ENCODE measurements at places on chromosomes 7 and 10. TPM values are rescaled to one million over a fixed set of nuclear protein-coding genes. Genes with fewer than 3 reads are reported as not detected.

GRCh38 chr7:22730921-22731654, 4.1 kb downstream of the IL6 start:
- H3K27me3 ChIP-seq, result peaks cover 10% of the 10 kb centered on the region
- no peak for DNase-seq
- H3K36me3 ChIP-seq, result no peaks in the 10 kb centered on the region
- no peak overlapping the region for H3K27ac ChIP-seq
- H3K4me3 ChIP-seq, result no peak overlapping the region

DNA sequence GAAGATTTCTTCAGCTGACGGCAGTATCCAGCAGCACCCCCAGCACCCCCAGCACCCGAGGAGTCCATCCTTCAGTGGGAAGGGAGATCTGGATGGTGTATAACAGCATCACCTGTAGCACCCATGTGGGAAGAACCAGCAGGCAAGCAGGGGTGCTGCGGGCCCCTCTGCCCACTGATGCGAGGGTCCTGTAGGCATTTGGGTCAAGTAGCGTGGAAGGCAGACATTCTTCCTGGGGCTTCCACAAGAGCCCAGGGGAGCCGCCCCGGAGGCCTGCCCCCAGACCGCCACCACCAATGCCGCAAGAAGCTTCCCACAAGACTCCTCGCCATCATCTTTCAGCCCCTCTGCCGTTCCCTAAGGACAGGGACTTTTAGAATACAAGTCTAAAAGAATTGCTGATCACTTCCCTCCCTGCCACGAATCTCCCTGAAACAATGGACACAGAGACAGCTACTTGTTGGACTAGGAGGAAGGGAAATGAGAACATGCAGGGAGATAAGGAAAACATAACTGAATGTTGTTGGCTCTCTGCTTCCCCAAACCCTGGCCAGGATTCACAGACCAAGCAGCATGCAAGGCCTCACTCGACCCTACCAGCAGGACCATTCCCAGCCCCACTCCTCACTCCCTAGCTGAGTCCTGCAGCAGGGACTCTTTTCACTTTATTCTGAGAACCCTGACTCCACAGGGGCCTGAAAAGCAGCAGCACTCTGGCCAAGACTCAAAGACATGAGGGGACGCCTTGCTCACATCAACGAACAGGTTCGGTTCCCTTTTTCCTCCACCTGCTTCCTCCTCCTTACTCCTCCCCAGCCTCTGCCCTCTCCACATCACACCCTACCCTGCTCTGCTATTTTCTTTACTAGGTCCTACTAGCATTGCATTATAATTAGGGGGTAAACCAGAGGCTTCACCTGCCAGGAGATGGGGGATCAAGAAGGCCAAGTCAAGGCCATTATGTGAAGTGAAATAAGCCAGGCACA, 164.5 kb downstream of the HERPUD2 start:
- H3K4me3 ChIP-seq, result no peak overlapping the region
- H3K4me1 ChIP-seq, result no peaks in the 10 kb centered on the region
- H3K27ac ChIP-seq, result no peak overlapping the region
- H3K27me3 ChIP-seq, result peaks cover 5% of the 10 kb centered on the region
- no peaks in the 10 kb centered on the region for H3K36me3 ChIP-seq
- no peak for DNase-seq

DNA sequence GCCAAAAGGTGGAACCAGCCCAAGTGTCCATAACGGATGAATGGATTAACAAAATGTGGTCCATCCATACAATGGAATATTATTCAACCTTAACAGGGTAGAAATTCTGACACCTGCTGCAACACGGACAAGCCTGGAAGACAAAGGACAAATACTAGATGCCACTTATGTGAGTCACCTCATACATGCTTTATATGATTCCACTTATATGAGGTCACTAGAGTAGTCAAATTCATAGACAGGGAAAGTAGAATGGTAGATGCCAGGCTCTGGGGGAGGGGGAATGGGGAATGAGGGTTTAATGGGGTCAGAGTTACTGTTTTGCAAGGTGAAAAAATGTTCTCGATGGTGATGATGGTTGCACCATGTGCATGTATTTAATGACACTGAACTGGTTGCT, 34.0 kb upstream of the CYTH3 start:
- H3K27ac ChIP-seq, result no peak overlapping the region
- no peaks in the 10 kb centered on the region for H3K4me1 ChIP-seq
- no peaks in the 10 kb centered on the region for H3K27me3 ChIP-seq
- no peaks in the 10 kb centered on the region for H3K36me3 ChIP-seq

Gene MXI1
- total RNA-seq, result 74.3 TPM

Gene PNLIP
- not detected for total RNA-seq
